AG08395 (cell line): ENCODE measurements at places on chromosomes 2 and 18.

DNA sequence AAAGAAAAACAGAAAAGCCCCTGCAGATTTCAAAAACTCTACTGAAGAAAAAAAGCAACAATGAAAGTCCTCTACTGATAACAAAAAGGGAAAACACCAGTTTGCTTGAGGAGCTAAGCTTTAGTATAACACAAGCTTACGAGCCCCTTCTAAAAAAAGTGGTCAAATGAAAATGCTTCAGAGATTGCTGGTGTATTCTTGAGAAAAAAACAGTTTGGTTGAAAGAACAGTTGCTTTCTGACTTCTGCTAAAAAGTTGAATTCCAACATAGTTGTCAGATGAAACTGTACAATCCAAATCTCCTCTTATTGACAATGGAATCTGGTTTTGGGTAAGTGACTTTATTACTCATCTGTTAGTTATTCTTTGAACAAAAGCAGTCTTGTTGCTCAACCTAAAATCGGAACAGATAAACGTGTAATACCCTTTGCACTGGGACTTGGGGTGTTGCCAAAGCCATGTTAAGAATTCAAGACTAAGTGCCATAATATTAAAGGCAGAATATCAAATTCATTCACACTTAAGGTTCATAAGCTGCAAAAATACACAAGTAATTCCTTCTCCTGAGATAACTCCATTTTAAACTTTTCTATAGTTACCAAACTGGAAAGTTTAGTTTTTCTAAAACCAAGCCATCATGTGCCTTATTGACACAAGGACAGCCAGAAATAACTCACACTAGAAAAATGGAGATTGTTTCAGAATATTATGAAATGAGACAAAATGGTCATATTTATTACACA lies 45.3 kb upstream of the SPAG16 start:
- peak; percentile 74 for DNase-seq

GRCh38 chr18:73908323-73908722 lies 239.3 kb downstream of the FBXO15 start:
- DNase-seq = peak; percentile 10

- no peak for DNase-seq
These were observed 1539.7 kb upstream of the ACVR2A start for GRCh38 chr2:146305164-146305563.

DNA sequence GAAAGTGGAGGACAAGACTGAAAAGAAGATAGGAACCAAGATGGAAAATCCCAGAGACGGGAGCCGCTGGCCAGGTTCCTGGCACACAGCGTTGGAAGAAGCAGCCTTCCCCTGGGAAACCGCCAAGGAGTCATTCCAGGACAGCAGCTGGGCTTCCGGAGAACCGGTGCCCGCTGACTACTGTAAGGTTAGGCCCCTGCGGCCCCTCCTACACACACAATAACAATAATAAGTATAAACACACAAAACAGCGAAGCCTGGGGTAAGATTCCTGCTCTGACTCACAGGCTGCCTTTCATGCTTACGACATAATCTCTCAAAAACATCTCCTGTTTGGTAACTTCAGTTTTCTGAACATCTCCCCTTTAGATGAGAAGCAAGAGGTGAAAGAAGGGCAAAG lies 28.1 kb upstream of the MYCN start:
- no peak for DNase-seq

DNA sequence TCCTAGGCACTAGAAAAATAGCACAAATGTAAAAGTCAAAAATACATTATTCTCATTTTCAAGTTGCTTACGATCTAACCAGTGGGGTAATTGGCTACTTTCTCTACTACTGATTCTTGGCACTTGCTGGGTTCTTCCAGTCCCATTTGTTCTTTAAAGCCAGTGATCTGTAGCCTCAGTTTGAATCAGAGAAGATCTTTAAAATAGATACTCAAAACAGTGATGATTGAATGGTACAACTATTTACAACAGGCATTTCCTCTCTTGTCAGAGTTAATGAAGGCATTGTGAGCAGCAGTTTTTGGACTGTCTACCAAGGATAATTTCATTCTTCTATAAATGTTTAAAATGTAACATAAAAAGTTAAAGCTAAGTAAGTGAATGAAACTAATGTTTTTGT lies 128.3 kb upstream of the FSIP2 start:
- no peak for DNase-seq

- no peak for DNase-seq
These were observed 137.9 kb downstream of the RDH14 start for GRCh38 chr2:18422432-18423165.

DNA sequence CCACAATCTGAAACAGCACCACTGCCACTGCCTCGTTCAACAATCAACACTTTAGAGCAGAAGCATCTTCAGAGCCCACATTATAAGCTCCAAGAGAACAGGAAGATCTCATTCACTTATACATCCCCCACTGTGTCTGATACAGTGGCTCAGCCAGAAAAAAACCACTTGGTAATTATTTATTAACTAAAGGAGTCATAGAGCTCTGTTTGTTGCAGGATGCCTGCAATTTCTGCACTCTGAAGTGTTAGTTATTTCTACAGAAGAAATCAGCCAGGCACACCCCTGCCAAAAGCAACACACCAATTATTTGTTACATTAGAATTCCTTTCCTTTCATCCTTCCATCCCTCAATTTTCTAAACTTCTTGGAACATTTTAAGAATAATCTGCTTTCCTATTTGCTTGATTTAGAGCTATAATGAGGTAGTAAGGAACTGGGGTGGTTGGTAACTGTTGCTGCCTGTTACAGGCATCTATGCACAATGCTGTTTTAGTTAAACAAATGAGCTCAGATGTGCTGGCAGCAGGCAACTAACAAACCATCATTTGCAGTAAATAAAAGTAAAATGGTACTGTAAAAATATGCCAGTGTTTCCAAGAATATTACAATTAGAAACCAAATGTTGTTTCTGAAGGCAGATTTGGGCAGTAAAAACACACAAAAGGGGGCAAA lies 59.9 kb downstream of the DYM start:
- no peak for DNase-seq

DNA sequence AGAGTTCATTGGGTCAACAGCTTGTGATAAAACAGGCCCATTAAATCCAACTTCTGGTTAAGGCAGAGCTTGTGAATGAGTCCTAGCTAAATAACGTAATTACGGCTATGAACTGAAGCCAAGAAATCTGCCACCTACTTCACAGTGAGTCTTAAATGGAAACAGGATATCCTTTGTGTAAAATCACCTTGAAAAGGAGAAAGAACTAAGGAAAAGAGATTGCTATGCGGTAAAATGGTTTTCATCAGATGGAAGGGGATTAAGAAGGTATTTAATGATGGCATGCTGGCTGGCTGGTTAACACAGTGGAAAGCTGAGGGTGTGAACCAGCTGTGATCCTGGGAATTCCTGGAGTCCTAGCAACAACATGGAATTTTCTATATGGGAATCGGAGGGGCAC lies 156.6 kb downstream of the DOK6 start:
- no peak for DNase-seq

DNA sequence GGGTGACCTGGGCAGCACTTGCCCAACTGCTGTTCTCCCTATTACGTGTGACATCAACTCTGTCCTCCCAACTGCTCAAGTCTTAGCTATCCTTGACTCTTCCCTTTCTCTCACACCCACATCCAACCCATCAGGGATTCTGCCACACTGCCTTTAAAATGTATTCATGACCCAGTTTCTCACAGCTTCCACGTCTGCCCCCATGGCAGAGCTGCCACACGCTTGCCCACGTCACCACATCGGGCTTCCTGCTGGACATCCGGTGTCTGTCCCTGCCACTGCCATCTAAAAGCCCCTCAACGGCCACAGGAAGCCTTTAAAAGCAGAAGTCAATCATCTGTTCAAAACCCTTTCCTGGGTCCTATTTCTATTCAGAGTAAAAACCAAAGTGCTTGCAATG lies 233.1 kb upstream of the POU3F3 start:
- DNase-seq = no peak

DNA sequence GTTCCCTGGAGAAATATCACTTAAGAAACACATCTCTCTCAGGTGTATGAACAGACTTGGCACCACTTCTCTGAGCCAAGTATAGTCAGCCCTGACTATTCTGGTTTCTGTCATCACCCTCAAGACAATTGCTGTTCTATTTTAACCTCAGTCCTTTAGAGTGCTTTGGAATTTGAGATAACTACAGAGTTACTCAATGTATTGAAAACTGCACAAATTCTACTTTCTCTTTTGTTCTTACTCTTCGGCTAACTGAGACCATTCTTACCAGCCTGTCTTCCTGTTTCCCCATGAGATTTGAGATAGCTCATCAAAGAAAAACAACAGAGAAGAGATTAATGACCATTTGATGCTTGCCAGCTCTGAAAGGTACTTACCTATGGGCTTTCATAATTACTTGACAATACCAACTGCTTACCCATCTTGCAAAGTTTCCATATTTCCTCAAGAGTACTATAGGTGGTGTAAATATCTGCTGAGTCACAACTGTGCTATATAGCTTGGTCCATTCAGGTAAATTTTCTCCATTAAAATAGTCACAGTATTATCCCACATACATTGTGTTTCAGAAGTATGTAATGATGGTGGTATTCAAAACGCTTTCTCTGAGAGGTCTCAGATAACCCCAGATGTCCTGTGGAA lies 467.5 kb upstream of the CHST9 start:
- no peak for DNase-seq

DNA sequence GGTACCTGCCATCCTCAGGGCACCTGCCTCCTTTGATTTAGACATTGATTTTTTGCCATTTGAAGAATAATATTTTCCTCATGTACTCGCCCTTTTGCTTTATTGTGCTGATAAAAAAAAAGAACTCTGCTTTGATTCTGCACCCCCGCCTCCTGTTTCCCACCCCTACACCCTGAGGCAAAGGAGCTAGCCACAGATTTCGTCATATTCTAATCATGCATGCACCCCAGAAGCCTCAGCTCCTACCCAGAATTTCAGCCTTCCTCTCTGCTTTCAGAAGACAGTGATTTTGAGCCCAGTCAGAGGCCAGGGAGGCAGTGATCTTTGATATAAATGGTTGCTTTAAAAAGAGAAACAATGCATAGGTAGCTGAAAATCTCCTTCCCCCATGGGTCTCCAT lies 329.0 kb downstream of the PTPRM start:
- no peak for DNase-seq

GRCh38 chr2:240164586-240164985 lies 24.1 kb upstream of the OTOS start:
- no peak for DNase-seq

- DNase-seq = no peak
These were observed 3.6 kb upstream of the KCNJ13 start for GRCh38 chr2:232779934-232780333.

- DNase-seq = peak; percentile 97
These were observed 24.3 kb downstream of the TMEM237 start for GRCh38 chr2:201618744-201619662.

- peak; percentile 24 for DNase-seq
These were observed 263.8 kb downstream of the KCNE4 start for GRCh38 chr2:223315813-223316212.
